ENCODE measurements at places on chromosomes 16 and 17.

DNA sequence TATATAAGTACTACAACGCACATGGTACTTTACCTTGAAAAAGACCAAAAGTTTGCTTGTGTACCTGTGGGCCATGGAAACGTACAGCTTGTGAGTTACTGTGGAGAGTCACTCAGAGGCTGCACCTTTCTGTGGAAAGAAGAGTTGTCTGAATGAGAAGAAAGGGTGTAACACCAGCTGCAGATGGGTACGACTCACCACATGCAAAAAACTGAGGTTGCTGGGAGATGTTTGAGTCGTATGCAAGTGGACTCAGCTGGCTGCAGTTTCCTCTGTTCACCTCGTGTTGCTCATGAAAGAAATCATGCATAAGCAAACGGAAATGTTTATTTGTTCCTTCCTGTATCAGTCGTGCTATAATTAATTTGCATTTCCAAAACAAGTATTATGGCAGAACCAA is 22.4 kb upstream of the DYNLRB2 start:
- DNase-seq, result no peak

- peak; percentile 95 for DNase-seq
These were observed at the start of gene JMJD6 for GRCh38 chr17:76726231-76726775. JMJD6 (minus strand) TSS chr17:76726606; CDS start chr17:76726475, 131 bp downstream.

DNA sequence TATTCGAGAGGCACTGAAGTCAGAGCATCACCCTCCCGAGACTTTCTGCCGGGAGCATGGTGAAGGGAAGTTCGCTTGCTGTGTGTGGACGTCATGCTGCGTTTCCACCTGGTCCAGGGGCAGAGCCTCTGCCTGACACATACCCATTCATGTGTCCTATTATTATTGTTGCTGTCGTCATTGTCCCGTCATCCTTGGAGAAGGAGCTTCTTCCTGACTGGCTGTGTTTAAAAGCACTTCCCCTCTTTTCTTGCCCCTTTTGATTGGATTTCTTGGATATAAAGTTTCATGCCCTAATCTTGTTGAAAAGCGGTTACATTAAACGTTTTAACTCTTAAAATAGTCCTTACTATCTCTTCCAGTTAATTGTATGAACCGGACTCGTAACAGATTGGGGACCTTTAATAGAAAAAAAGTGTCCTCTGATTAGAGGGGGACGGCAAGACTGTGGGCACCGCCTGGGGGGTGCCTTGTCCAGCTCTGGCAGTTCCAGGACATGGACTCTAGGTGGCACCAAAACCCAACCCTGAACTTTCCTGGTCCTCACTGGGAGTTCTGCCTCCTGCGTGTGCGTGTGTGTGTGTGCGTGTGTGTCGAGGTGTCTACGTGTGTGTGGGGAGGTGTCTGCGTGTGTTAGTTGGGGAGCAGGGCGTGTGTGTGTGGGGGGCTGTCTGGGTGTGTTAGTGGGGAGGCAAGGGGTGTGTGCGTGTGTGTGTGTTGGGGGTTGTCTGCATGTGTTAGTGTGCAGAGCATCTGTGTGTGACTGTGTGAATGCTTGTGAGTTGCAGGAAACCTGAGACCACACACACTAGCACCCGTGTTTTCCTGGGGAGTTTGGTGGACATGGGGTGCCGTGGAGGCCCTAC is 133.3 kb upstream of the CIBAR2 start:
- peak; percentile 68 for DNase-seq

DNA sequence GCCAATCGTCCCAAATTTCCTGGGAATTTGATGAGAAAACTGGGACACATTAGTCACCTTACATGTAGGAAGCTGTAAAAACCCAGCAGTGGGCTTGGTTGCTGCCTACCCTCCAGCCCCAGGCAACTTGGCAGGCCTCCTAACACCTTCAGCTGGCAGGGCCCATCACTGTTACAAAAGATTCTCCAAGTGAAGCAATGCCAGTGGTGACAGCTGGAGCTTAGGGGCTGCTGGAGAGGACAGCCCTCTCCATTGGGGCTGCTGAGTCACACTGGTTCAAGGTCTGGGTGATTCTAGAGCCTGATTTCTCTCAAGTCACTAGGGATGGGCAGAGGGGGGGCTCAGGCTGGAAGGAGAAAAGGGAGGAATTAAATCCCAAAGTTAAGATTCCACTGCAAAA is 180.6 kb downstream of the COPRS start:
- DNase-seq, result peak; percentile 12

- DNase-seq, result no peak
These were observed 60.6 kb downstream of the C17orf67 start for GRCh38 chr17:56773124-56773523.

DNA sequence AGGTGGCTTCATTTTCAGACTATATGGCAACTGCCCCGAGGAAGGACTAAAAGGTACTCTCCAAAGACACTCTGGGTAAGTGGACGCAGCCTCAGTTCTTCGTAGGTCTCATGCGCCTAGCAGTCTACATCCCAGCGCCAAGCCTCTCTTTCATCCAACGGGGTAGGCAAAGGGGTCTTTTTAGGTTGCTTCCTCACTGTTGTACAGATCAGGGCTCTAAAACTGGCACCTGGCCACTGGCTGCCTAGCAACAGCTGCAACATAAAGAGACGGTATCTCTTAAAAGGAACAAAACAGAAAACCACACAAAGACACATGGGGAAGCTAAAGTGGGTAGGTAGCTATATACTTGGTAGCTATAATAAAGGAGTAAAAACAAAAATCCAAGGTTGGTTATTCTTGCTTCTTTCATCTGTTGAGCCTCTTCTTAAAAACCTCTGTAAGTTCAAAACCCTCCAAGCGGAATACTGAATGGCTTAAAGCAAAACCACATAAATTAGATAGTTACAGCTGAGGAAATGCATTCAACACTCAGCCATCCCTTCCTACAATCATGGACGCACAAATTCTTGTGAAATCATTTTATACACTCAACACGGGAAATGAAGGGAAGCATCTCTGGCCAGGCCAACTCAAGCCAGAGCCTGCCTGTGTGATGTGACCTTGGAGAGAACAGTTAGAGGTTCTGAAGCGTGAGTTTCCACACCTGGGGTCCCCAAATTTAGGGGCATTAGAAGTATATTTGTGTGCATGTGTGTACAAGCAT is 22.7 kb downstream of the CYTH1 start:
- DNase-seq, result peak; percentile 77

- DNase-seq, result no peak
These were observed 148.7 kb downstream of the GRIN2A start for GRCh38 chr16:10033556-10033955.

DNA sequence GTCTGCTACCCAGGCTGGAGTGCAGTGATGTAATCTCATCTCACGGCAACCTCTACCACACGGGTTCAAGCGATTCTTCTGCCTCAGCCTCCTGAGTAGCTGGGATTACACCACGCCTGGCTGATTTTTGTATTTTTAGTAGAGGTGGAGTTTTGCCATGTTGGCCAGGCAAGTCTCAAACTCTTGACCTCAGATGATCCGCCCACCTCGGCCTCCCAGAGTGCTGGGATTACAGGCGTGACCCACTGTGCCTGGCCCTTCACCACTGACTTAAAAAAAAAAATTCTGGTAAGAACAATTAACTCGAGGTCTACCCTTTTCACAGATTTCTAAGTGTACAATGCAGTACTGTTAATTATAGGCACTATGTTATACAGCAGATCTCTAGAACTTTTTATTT is 279.4 kb downstream of the PARN start:
- DNase-seq, result no peak

DNA sequence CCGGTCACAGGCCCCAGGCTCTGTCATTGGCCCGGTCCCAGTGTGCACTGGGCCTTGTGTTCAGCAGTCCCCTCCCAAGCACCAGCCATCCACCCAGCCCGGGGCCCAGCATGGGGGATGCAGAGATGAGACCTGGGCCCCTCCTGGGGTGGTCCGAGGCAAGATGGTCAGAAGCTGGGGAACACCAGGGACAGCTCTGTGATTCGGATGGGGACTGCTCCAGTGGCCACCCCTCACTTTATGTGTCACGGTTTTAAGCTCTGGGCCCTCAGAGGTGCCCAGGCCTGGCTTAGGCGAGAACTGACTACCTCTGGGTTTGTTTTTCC is 92.0 kb upstream of the PLCG2 start:
- no peak for DNase-seq

DNA sequence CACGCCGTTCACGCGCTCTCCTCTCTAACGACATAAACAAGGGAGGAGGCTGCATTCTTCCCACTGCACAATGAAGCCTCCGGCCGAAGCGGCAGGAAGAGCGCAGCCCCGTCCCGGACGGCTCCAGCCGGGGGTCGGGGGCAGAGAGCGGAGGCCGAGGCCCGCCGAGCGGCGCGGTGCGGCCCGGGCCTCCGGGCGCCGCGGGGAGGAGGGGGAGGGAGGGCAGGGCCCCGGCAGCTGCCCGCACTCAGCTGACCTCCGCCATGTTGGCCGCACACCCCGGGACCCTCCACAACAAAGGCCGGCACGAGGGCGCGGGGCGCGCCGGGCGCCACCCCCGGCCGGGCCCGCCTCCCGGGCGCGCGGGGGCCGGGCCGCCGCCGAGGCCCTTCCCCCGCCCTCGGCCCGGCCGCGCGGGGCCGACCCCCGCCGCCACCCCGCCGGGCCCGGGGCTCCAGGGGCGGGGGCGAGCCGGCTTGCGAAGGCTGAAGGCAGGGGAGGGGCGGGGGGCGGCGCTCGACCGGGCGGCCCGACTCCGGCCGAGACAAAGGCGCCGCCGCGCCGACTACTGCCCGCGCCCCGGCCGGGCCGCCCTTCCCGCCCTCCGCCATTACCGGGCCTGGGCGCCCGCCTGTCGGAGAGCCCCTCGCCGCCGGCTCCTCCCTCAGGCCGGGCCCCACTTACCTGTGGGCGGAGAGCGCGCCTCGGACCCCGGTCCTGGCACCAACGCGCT is 527 bp downstream of the SIAH1 start:
- peak; percentile 43 for DNase-seq

DNA sequence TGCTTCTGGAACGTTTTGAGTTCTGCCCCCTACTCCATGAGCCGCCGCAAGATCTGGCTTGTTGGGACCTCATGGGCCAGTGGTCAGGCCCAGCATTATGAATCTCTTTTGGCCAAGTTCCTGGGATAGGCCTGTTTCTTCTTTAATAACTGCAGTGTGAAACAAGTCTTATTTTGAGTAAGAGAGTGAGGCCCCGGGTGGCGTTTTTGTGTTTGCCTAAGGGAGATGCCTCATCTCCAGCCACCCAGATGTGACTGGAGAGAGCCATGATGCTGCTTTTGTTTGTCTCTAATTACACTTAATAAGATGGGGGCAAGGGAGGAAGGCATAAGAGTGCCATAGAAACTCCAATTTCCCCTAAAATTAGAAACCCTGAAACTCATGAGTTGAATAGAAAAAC is 39.8 kb downstream of the KSR1 start:
- no peak for DNase-seq

GRCh38 chr16:1394367-1394951 is 20.0 kb downstream of the UNKL start:
- no peak for DNase-seq

DNA sequence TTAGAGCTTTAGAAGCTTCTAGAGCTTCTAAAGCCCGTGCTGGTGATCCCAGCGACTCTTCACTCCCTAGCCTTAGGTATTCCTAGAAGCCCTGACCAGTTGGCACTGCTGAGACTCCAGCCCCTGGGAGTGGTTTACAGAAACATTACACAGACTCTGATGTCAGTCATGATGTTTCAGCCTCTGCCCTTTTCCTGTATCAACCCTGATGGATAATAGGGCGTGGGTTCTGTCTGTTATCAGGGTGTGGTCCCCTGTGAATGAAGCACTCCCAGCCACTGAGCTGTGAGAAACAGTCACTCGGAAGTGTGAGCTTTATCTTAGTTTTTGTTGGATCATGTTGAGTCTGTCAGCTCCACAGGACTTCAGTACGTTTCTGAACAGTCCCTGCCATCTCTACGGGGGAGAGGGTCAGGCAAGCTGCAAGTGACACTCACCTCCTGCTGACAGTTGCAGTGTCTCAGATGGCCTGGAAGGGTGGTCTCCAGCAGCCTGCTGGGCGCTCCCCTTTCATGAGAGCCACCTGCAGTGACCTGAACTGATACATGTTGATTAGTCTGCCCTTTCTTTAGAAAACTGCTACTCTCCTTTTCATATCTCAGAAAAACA is 12.8 kb downstream of the GOSR2 start:
- DNase-seq, result no peak

GRCh38 chr16:84175350-84176081 is 11.3 kb downstream of the TAF1C start:
- DNase-seq, result peak; percentile 80

GRCh38 chr17:17416007-17416399 is 60.8 kb upstream of the MED9 start:
- no peak for DNase-seq

GRCh38 chr16:86346034-86346433 is 164.3 kb upstream of the FOXF1 start:
- no peak for DNase-seq

DNA sequence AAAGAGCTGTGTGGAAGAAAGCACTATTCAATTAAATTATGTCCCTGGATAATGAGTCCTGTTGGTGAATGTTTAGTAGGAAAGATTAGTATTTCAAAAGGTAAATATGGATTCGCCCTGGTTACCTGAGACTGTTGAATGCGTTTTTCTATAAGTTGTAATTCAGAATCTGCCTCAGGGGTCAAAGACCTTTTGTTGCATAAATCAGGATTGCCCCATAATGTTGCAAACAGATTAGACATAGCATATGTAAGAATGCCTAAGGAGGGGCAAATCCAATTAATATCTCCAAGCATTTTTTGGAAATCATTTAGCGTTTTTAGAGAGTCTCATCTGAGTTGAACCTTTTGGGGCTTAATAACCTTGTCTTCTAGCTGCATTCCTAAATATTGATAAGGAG is 70.1 kb upstream of the ARL4D start:
- no peak for DNase-seq

DNA sequence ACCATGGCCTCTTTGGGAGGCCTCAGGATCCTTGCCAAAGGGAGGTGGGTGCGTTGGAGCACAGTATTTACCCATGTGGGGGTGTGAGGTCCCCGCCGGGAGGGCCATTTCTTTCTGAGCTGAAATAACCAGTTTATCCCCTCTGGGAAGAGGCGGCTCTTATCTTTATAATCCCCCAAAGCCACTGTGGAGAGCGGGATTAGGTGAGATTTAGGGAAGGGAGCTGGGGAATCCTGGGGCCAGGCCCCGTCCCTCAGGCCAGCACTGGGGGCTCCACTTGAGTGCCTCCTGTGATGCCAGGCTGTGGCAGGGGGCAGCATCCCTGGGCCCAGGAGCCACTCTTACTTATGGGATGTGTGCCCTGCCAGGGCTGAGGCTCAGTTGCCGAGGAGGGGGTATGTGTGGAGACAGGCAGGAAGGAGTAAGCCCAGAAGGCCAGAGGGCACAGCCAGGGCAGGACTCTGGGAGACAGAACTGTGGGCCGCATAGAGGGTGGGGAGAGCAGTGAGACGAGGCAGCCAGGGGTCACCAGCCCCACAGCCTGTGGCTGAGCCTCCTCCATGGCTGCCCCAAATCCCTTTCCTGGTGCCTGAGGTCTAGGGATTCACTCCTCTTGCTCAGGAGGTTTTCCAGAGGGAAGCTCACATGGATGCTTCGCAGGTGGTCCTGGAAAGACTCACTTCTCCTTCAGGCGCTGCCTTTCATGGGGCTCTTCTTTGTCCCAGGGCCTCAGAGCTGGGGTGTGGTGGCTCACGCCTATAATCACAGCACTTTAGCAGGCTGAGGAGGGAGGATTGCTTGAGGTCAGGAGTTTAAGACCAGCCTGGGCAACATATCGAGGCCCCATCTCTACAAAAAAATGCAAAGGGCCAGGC is 25.0 kb downstream of the TMEM94 start:
- DNase-seq, result no peak
